ENCODE measurements at places on chromosomes 12 and 14. TPM values are rescaled to one million over a fixed set of nuclear protein-coding genes. Genes with fewer than 3 reads are reported as not detected.
A peak's percentile ranks its signal among the peaks of the same experiment; 100 is the strongest.

The ABCC9 gene
- total RNA-seq, result 0.06 TPM

The CACNA2D4 gene
- not detected for total RNA-seq

The ALKBH1 gene
- total RNA-seq, result 20.3 TPM

The BLTP3B gene
- total RNA-seq, result 13.3 TPM

The AMN gene
- total RNA-seq, result not detected

The DACT1 gene
- 10.1 TPM for total RNA-seq

The NAV3 gene
- 3.6 TPM for total RNA-seq

The TAS2R9 gene
- not detected for total RNA-seq

The RNASE2 gene
- not detected for total RNA-seq

The OSGEP gene
- 83.2 TPM for total RNA-seq

The PTPRR gene
- 1.3 TPM for total RNA-seq

The HHIPL1 gene
- 0.14 TPM for total RNA-seq

The COCH gene
- total RNA-seq, result not detected

The AQP6 gene
- total RNA-seq, result not detected

The PLBD1 gene
- not detected for total RNA-seq

The ARMH4 gene
- 0.90 TPM for total RNA-seq

DNA sequence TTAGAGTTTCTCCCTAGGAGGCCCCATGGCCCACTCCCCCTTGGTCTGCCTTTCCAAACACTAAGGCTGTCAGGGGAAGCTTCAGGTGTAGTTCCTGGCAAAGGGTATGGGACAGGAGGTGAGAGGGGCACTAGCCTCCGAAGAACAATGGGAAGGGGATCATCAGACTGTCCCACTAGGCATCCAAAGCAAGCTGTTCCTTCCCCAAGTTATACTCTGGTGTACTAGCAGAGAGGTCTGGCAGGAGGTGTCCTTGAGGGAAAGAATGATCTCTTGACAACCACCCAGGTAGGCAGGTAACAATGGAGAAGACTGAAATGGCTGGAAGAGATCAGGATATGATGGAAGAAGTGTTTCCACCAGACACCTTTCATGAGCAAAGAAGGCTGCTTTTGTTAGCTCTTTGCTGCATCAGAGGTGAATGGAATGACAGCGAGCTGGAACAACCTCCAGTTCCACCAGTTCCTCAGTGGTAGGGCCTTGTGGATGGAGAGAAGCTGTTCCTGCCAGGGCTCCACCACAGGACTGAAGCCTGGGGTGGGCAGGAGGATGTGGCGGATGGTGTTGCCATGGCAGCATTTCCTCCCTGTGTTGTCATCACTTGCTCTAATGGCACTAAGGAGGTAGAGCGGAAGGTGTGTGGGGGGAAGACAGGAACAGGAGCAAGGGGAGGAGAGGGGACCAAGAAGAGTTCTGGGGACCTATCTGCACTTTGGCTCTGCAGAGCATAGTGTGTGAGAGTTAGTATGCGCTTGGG is 2.3 kb upstream of the AGAP2 start:
- no peak for DNase-seq

- DNase-seq, result peak; percentile 21
Measured at GRCh38 chr12:58066296-58066695, 124.9 kb downstream of the ATP23 start.

DNA sequence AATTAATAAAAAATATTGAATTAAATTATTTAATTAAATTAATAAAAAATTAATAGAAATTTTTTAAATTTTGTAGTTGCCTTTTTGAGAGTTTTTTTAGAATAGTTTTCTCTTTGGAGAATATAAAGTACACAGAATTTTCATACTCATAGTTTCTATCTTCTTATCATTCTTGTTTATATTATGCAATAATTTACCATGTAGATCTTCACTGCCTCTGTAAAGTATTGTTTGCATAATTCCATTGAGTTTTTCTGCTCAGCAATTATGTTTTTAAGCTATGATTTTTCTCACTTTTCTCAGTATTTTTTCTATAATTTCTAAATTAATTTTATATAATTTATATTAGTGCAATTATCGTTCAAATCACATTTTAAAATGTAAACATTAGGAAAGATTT is 50.6 kb upstream of the OXA1L start:
- no peak for DNase-seq

- DNase-seq, result no peak
Measured at GRCh38 chr12:119613319-119613936, 19.9 kb downstream of the TMEM233 start.

DNA sequence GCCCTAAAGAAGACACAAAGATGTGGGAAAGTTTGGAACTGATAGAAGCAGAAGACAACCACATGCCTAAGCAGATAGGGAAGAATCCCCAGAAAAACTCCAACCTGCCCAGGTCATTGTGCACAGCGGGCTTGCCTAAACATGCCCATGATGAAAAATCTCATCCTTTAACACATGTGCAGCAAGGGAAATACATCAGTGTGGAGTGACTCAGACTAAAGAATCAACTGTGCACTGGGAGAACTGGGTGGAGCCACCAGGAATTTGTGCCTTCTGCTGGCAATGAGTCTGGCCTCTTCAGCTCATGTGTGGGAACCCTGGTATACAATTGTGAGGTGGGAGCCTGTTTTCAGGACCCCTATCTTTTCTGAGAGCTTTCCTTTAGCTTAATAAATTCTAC is 398.5 kb downstream of the FSCB start:
- DNase-seq, result no peak

DNA sequence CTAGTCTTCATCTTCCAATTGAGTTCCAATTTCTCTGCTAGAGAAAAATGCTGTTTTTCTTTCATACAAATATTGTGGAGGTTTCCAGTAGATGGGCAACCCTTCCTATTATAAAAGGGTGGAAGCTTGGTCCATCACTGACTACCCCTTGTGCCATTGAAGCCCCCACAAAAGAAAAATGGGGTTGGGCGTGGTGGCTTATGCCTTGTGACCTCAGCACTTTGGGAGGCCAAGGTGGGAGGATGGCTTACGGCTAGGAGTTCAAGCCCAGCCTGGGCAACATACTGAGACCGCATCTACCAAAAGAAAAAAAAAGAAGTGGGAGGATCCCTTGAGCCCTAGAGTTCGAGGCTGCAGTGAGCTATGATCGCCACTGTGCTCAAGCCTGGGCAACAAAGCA is 22.8 kb downstream of the NCKAP5L start:
- no peak for DNase-seq

- DNase-seq, result no peak
Measured at GRCh38 chr14:23145794-23146350, 26.8 kb upstream of the CEBPE start.

DNA sequence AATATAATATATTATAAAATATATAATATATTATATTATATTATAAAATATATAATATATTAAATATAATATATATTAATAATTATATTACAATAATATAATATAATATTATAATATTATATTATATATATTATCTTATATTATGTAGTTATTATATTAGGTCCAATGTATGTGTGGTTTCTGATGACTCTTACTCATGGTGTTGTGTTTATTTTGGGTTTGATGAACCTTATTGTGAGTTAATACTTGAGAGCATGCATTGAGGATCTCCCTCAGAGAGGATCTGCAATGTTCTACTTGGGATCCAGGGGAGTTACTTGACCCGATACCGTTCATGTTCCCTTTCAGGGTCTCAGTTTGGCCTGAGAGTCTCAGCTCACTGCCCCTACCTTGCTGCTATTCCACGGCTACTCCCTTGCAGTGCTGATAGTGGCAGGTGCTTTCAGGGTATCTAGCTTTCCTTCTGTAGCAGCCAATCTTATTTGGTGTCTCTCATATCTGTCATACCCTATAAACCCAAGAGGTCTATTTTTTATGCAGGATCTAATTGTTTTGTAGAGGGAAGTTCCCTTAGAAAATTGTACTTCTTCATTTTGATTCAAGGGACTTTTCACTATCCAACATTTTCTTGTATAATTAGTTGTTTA is 89.1 kb upstream of the ZDHHC17 start:
- no peak for DNase-seq

GRCh38 chr12:41908206-41908605 is 236.5 kb downstream of the GXYLT1 start:
- DNase-seq, result no peak

DNA sequence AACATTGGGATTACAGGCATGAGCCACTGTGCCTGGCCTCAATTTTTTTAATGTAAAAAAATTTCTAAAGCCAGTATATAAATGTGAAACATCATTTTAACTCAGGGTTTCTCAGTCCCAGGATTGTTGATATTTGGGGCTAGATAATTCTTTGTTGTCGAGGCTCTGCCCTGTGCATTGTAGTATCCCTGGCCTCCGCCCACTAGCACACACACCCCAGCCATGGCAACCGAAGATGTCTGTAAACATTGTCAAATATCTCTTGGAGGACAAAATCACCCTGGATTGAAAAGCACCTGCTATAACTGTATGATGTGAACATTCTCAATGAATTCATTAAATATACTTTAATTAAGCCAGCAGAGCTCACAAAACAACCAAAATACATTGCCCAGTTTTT is 8.4 kb upstream of the CIT start:
- DNase-seq, result no peak

DNA sequence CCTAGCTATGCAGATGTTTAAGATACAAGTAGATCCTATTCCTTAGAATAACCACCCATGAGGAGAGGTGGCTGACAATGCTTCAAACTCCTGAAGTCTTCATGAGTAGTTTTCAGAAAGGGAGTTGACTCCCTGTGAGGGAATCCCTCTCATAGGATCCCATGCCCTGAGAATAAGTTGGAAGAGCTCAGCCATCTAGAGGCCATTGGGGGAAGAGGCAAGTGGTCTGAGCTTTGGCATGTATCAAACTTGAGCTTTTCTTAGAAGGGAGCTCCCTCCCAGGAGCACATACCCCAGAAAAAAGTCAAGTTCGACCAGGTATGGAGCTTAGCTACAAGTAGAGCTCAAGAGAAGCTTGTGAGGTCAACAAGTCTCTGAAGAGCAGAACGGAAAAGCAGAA is 165.7 kb upstream of the RBM19 start:
- no peak for DNase-seq

DNA sequence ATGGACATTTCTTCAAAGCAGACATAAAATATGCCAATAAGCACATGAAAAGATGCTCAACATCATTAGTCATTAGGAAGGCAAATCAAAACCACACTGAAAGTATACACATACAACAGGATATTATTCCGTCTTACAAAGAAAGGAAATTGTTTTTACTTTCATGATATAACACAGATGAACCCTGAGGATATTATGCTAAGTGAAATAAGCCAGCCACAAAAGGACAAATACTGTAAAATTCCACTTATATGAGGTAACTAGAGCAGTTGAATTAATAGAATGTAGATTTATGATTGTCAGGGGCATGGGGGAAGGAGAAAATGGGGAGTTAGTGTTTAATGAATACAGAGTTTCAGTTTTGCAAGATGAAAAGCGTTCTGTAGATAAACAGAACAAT is 4.2 kb downstream of the ACYP1 start:
- DNase-seq, result no peak

DNA sequence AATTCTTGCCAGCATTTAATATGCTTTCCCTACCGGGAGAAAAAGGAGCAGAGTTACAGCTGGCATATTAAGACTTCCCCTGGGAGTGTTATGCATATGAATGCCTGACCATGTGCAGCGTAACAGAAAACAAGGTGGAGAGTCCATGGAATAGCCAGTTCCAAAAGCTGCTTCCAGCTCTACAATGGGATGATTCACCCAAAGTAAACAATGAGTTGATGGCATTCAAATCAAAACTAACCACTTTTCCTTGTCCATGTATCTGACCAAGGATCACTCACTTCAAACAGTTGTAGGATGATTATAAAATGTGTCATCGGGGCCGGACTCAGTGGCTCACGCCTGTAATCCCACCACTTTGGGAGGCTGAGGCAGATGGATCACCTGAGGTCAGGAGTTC is 48.1 kb upstream of the BICDL1 start:
- DNase-seq, result peak; percentile 62

GRCh38 chr12:27331291-27331926 is 1.2 kb upstream of the BMAL2 start:
- DNase-seq, result peak; percentile 77

GRCh38 chr14:77275601-77276017 is 4.6 kb upstream of the NGB start:
- DNase-seq, result no peak

Measured in H4 (cell line).